ENCODE measurements at places on chromosomes 13 and 19.

DNA sequence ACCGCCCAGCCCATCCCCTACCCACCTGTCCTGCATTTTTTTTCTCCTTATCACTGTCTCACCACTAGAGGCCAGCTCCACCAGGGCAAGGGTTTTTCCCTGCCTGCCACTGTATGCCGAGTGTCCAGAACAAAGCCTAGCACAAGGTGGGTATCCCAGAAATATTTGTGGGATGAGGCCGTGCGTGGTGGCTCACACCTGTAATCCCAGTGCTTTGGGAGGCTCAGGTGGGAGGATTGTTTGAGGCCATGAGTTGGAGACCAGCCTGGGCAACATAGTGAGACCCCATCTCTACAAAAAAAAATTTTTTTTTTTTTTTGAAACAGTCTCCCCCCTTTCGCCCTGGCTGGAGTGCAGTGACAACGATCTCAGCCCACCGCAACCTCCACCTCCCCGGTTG, 2.9 kb upstream of the MRI1 start:
- no peak for DNase-seq

DNA sequence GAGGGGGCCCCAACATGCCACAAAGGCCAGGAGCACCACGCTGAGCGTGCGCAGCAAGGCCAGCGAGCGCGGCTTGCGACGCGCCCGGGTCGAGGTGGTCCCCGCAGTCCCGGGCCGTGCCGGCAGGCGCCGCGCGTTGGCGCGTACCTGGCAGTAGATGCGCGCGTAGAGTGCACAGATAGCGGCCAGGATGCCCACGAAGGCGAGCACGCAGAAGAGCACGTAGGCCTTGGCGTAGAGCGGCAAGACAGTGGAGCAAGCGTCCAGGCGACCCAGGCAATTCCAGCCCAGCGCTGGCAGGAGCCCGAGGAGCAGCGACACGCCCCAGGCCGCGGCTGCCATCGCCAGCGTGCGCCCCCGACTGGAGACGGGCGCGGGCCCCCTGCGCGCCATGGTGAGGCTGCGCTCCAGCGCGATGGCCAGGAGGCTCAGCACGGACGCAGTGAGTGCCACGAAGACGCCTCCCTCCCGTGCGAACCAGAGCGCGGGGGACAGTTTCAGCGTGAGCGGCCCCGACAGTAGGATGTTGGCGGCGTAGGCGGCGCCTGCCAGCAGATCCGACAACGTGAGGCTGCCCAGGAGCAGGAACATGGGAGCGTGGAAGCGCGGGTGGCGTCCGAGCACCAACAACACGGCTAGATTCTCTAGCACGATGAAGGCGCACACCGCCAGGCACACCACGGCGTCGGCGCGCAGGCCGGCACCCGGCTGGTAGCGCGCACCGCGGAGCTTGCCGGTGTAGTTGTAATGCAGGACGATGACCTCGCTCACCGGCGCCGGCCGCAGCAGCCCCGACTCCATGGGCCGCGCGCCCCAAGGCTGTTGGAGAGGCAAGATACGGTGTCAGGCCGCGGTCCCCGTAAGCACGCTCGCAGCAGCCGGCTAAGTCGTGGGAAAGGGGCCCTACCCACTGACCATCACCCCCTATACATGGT, 2.8 kb downstream of the S1PR5 start:
- no peak for DNase-seq

DNA sequence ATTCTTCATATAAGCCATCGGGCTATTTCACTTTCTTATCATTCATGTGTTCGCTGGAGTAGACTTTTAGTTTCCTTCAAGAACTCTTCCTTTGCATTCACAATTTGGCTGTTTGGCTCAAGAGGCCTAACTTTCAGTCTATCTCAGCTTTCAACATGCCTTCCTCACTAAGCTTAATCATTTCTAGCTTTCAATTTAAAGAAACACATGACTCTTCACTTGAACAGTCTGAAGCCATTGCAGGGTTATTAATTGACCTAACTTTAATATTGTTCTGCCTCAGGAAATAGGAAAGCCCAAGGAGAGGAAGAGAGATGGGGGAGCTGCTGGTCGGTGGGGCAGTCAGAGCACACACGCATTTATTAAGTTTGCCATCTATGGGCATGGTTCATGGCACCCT, 158.1 kb downstream of the SUCLA2 start:
- no peak for DNase-seq

- no peak for DNase-seq
These were observed 6.8 kb upstream of the ZNF283 start for GRCh38 chr19:43820098-43820883.

All from amniotic stem cell (primary cell).